ENCODE measurements at places on chromosomes 5 and 9.

GRCh38 chr5:96228408-96228807, 204.6 kb downstream of the PCSK1 start:
- DNase-seq = no peak

- no peak for DNase-seq
Measured at GRCh38 chr5:10502578-10502977, 60.9 kb downstream of the ROPN1L start.

- no peak for DNase-seq
Measured at GRCh38 chr5:172733131-172733973, 37.6 kb downstream of the DUSP1 start.

- no peak for DNase-seq
Measured at GRCh38 chr5:123949807-123950340, 437.9 kb downstream of the CSNK1G3 start.

DNA sequence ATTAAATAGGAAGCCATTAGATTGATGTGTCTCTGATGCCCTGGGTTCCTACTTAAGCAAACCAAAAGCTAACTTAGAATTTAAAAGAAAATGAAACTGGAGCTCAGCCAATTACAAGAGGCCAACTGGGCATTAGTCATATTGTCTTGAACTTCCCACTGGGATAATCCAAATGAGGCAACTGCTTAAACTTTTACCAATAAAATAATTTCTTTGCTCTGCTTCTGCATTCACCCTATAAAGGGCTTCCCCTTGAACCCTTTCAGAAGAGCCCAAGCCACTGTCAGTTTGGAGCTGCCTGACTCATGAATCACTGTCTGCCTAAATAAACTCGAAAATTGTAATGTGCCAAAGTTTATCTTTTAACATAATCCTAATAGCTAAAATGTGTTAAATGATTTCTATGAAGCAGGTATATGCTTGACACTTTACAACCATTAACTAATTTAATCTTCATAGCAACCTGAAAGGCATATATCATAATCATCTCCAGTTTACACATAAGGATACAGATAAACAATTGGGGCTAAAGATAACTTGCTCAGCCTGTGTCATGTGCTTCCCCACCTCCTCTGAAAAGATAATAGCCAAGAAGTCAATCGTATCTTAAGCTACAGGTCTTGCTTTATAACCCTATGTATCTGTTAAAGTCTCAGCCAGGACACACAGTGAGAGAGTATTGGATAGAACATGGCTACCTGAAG, 11.5 kb downstream of the GPR150 start:
- DNase-seq = no peak

DNA sequence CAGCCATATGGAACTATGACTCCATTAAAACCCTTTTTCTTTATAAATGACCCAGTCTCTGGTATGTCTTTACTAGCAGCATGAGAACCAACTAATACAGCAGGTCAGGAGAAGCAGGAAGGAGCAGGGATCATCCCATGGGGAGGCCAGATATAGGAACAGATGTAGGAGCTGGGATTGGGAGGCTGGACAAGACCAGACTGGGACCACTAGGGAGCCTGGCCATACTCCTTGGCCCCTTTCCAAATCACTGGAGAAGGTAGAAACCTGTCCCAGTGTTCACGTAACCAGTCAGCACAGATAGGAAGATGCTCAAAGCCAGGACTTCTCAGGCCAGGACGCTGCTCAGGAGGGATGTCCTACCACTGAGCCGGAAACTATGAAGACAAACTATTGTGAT, 95.5 kb downstream of the LMX1B start:
- DNase-seq = no peak

DNA sequence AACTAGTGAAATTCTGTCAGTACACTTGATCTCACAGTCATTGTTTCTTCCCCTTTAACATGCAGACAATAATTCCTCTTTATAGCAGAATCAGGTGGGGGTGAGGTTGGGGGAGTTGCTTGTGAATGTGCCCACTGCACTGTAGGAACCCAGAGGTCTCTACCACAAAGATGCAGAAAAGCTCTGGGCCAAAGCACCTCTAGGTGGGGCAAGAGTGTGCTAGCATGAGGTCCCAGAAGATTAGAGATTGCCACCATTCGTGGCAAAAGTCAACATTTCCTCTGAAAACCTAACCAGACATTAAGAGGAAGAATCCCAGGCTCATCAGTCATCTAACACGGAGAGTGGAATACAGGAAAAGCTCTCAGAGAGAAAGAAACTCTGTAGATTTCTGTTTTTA, 74.5 kb downstream of the PTCD2 start:
- DNase-seq = no peak

- no peak for DNase-seq
Measured at GRCh38 chr5:176620333-176620981, 9.9 kb downstream of the SNCB start.

DNA sequence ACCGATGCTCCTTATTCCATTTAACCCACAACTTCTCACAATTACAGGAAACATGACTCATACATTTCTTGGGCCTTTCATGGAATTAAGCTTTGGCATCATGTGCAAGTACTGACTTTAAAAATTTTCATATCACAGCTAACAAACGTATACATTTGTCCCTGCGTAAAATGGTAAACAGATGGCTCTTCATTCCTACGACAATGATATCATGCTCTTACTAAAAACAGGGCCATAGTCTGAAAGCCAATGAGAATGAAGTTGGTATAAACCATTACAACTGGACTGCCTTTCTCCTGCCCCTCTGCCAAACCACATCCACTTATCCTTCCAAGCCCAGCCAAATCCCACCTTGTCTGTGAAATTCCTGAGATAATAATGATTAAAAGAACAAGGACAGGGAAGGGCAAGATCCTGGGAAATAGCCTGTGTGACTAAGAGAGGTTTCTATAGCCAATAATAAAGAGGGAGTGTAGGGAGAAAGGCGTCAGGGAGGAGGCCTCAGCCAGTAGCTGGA, 44.9 kb upstream of the ZNF366 start:
- no peak for DNase-seq

All from esophagus squamous epithelium (tissue), 5 donors.